Cardiac ventricle fibroblast (primary cell): ENCODE measurements at places on chromosomes 4 and X. TPM values are rescaled to one million over a fixed set of nuclear protein-coding genes. Genes with fewer than 3 reads are reported as not detected.

SSX2 gene
- total RNA-seq: not detected in 2 replicates

EXOSC9 gene
- total RNA-seq: 13.9 and 16.0 TPM in 2 replicates

ASB12 gene
- total RNA-seq: not detected in 2 replicates

REST gene
- 22.8 and 25.6 TPM in 2 replicates for total RNA-seq

DGAT2L6 gene
- not detected in 2 replicates for total RNA-seq

CT45A5 gene
- total RNA-seq: not detected in 2 replicates

CT45A2 gene
- not detected in 2 replicates for total RNA-seq

LRIT3 gene
- not detected in 2 replicates for total RNA-seq

BTK gene
- not detected in 2 replicates for total RNA-seq

TLR3 gene
- total RNA-seq: 8.4 and 9.8 TPM in 2 replicates

KLB gene
- total RNA-seq: 0.05 TPM in 1 of 2 replicates, not detected in the other

SHROOM3 gene
- total RNA-seq: 1.6 and 2.1 TPM in 2 replicates

VCX3B gene
- not detected in 2 replicates for total RNA-seq

IL2RG gene
- total RNA-seq: not detected in 2 replicates

OGT gene
- 86.2 and 90.9 TPM in 2 replicates for total RNA-seq

DGKK gene
- total RNA-seq: not detected in 2 replicates

AMTN gene
- total RNA-seq: not detected in 2 replicates

ADH1C gene
- total RNA-seq: 3.7 and 6.1 TPM in 2 replicates

CPZ gene
- 30.6 and 33.6 TPM in 2 replicates for total RNA-seq

FGG gene
- not detected in 2 replicates for total RNA-seq

SPANXA2 gene
- total RNA-seq: not detected in 2 replicates

NAP1L2 gene
- 0.12 TPM in 1 of 2 replicates, not detected in the other for total RNA-seq

DRP2 gene
- 0.19 and 0.24 TPM in 2 replicates for total RNA-seq

GAGE13 gene
- total RNA-seq: not detected in 2 replicates

TRAM1L1 gene
- total RNA-seq: 0.12 and 1.3 TPM in 2 replicates

WNK3 gene
- 0.81 and 1.4 TPM in 2 replicates for total RNA-seq

VEGFC gene
- total RNA-seq: 12.8 and 15.7 TPM in 2 replicates

PPEF1 gene
- not detected in 2 replicates for total RNA-seq

TIGD4 gene
- total RNA-seq: 0.06 and 0.24 TPM in 2 replicates

DMRTC1B gene
- total RNA-seq: not detected in 2 replicates

KDR gene
- 5.3 and 6.9 TPM in 2 replicates for total RNA-seq

GPR173 gene
- 1.7 and 2.6 TPM in 2 replicates for total RNA-seq

ADH7 gene
- not detected in 2 replicates for total RNA-seq

HSFX4 gene
- total RNA-seq: not detected in 2 replicates

SYN1 gene
- 1.3 and 1.7 TPM in 2 replicates for total RNA-seq

ALAS2 gene
- not detected in 2 replicates for total RNA-seq

FATE1 gene
- total RNA-seq: 0.75 and 1.7 TPM in 2 replicates

TCP11X2 gene
- not detected in 2 replicates for total RNA-seq

ZNF280C gene
- total RNA-seq: 3.6 and 4.7 TPM in 2 replicates

USP26 gene
- not detected in 2 replicates for total RNA-seq

GPR119 gene
- total RNA-seq: not detected in 2 replicates

DAPP1 gene
- not detected in 2 replicates for total RNA-seq

PABPC4L gene
- 0.50 and 0.88 TPM in 2 replicates for total RNA-seq

CDS1 gene
- total RNA-seq: 0.24 and 0.56 TPM in 2 replicates

FANCB gene
- 0.37 and 0.49 TPM in 2 replicates for total RNA-seq

SAGE1 gene
- not detected in 2 replicates for total RNA-seq

TRAPPC11 gene
- total RNA-seq: 23.2 and 26.2 TPM in 2 replicates

AMMECR1 gene
- 6.1 and 8.2 TPM in 2 replicates for total RNA-seq

MPP1 gene
- 23.8 and 26.8 TPM in 2 replicates for total RNA-seq

RHOXF1 gene
- not detected in 2 replicates for total RNA-seq

GPR34 gene
- not detected in 2 replicates for total RNA-seq

CLCN4 gene
- total RNA-seq: 6.2 and 6.8 TPM in 2 replicates

FRAS1 gene
- total RNA-seq: 2.7 and 3.7 TPM in 2 replicates

TLR10 gene
- total RNA-seq: not detected in 2 replicates

C4orf50 gene
- total RNA-seq: not detected in 2 replicates

GABRB1 gene
- not detected in 2 replicates for total RNA-seq

BCAP31 gene
- total RNA-seq: 116 and 122 TPM in 2 replicates

SLC25A43 gene
- total RNA-seq: 17.2 and 18.2 TPM in 2 replicates

H2BW2 gene
- total RNA-seq: not detected in 2 replicates
